ENCODE measurements at places on chromosomes 1 and 21.
A peak's percentile ranks its signal among the peaks of the same experiment; 100 is the strongest.

DNA sequence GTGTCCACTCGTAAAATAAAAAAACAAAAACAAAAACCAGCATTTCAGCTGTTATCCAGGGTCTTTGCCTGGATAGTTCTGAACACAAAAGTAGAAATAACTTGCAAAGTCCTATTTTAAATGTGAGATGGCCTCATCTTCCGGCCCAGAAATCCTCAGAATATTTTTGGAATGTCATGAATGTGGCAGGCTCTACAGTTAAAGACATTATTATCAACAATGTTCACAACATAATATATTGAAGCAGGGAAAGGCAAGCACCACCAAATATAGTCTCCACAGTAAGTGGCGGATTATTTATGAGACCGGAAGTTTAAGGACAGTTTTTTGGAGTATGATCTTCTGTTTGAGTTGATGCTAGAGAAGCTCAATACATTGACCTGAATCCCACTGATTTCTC is 1.2 kb upstream of the C1orf198 start:
- DNase-seq, result peak; percentile 24

GRCh38 chr1:98126740-98127139 is 205.9 kb upstream of the DPYD start:
- no peak for DNase-seq

DNA sequence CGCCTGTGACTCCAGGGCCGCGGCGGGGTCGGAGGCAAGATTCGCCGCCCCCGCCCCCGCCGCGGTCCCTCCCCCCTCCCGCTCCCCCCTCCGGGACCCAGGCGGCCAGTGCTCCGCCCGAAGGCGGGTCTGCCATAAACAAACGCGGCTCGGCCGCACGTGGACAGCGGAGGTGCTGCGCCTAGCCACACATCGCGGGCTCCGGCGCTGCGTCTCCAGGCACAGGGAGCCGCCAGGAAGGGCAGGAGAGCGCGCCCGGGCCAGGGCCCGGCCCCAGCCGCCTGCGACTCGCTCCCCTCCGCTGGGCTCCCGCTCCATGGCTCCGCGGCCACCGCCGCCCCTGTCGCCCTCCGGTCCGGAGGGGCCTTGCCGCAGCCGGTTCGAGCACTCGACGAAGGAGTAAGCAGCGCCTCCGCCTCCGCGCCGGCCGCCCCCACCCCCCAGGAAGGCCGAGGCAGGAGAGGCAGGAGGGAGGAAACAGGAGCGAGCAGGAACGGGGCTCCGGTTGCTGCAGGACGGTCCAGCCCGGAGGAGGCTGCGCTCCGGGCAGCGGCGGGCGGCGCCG is at the start of gene SIM2:
Gene SIM2 (plus strand): TSS at position 135 of the 565 bp plus-strand sequence. CDS start 632 bp downstream, outside the sequence.
- peak; percentile 51 for DNase-seq

GRCh38 chr21:36149788-36150711 is 6.6 kb upstream of the DOP1B start:
- peak; percentile 62 for DNase-seq

GRCh38 chr21:15319727-15320126 is 254.9 kb upstream of the NRIP1 start:
- DNase-seq, result no peak

DNA sequence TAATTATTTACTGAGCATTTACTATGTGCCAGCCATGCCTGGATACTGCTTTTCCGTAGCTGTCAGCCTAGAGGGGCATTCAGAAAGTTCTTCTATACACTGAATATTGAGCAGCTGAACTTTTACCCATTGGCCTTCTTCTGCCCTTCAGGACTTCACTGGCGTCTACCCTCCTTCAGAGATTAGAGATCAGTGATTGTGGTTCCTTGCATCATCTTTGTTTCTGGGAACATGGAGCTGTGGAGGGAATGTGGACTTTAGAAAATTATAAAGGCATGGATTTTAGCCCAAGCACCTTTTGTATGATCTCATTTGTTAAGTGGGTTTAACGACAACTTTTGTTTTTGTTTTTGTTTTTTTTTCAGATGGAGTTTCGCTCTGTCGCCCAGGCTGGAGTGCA is 58.7 kb upstream of the POU3F1 start:
- DNase-seq, result no peak

DNA sequence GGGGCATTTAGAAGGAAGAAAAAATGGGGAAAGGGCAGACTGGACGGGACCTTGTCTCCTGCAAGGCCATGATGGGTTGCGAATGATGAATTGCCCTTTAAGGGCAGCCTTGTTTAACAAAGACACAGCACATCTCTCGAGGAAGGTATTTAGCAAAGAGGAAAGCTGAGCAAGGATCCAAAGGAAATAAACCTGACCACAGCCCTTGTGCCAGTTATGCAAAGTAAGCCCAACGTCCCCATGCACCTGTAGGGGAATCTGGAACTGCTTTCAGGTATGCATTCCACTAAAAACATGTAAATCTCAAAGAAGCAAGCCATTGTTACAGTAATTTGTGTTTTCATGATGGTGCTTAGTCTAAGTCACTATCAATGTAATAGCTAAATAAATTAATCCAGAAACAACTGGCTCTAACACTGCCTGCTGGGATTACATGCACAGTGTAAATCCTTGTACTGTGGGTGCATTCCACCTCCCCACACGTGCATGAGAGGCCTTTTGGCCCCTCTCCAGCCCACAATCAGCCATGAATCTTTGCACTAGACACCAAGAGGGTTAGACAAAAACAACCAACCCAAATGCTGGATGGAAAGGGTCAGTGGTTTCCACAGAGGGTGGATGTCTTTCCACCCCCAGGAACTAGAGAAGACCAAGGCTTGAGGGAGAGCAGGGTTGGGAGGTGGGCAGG is 228.8 kb upstream of the KAZN start:
- no peak for DNase-seq

- DNase-seq, result no peak
Measured at GRCh38 chr1:86201311-86201710, 44.7 kb upstream of the COL24A1 start.
